ENCODE measurements at places on chromosomes 11 and 22.
A peak's percentile ranks its signal among the peaks of the same experiment; 100 is the strongest.

DNA sequence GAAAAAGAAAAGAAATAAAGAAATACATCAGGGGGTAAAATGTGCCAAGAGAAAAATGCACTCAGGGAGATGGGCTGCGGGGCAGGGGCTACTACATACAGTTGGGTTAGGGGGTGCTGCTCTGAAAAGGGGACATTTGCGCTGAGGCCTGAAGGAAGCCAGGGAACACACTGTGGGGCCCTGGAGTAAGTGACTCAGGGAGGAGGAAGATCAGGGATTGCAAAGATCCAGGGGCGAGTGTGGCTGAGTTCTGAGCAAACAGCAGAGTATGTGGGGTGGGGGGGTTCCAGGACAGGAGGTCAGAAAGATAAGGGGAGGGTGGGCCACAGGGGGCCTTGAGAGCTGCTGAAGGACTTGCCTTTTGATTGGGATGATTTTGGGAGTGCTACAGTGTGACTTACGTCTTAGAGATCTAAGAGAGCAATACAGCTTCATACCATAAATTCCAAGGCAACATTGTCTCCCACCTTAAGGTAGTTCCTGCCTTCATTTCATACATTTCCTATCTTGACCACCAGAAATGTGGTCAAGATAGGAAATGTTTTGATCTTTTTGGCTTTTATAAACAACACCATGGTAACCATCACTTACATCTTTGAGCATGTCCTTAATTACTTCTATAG is 5.8 kb downstream of the A4GALT start:
- DNase-seq, result peak; percentile 42

DNA sequence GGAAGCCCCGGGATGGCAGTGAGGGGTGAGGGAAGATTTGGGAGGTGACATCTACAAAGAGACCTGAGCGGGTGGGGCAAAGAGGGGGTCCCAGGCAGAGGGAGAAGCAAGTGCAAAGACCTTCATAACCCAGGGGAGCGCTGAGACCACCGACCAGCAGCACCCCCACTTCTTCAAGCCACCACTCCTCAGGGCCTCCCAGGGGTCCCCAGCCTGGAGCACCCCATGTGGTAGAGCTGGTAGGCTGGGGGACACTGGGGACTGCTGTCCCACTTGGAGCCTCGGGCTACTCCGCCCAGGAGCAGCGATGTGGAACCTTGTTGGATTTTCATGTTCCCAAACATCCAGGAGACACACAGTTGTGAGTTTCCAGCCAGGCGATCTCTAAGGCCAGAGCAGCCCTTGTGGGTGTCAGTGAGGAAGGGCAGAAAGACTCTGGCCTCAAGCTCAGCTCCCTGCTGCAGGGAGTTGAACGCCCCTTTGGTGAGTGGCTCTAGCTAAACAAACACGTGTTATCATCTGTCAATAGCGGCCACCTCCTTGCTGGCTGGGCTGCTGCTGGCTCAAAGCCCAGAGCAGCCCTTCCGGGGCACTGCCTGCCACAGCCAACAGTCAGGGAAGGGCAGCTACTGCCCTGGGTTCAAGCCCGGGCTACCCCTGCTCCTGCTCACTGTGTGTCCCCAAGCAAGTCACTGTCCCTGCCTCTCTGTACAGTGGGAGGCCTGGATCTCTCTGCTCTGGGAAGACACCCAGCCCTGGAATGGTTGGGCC is 25.7 kb upstream of the CHKA start:
- peak; percentile 28 for DNase-seq

DNA sequence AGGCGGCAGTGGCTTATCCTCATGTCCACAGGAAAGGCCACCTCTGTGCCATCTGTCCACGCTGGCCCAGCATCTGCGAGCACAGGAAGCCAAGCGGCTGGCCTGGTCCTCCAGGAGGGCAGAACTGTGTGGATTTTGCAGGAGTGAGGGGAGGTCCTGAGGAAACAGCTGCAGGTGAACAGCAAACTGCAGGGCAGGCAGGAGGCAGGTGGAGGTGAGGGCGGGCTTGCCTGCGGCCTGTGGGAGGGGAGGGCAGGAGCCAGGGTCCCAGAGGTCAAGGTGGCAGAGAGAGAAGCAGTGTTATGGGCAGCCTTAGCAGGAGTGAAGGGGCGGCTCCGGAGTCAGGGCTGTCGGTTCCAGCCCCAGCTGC is 369.7 kb downstream of the SHANK2 start:
- no peak for DNase-seq

DNA sequence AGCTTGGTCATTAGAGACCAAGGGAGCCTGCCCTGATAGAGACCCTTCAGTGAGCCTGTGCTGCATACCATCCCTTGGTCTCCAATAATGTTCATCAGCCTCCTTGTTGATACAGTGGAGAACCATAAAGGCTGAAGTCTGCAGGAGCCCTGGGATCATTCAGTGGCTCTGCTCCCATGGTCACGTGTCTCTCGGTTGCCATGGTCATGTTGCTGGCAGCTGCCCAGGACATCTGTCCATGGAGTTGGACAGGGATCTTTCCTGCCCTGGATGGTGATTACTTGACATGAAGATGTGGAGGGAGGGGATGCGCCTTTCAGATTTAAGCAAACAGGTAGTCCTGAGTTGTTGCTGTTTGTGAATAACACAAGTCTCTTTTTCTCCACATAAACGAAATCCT is 38.2 kb downstream of the CYB5R2 start:
- no peak for DNase-seq

- DNase-seq, result no peak
Measured at GRCh38 chr22:50119768-50120251, 30.0 kb downstream of the MOV10L1 start.

DNA sequence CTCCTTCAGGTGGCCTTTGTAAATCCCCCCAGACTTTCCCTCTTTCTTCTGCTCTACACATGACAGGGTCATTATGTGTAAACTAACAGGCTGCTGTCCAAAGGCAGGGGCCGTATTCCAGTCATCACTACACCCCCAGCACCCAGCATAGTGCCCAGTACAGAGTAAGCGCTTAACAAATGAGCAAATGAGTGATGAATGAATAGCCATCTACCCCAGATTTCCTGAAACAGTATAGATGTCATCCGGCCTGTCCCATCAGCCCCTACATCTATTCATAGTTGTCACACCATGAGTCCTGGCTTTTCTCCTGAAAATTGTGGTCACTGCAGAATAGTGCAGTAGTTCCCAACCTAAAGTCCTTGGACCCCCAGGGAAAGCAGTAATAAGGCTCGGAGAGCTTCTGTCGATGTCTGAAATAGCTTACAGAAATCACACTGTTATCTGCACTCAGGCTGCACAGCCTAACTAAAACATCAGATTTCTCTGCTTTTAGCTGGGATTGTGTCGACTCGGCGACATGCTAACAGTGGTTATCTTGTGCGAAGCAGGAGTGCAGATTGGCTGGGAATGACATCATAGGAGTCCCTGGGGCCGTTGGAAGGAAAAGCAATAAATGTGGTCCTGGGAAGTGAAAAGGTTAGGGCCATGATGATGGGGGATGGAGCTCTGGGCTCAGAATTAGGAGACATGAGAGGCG is 143.8 kb upstream of the NECTIN1 start:
- DNase-seq, result no peak

DNA sequence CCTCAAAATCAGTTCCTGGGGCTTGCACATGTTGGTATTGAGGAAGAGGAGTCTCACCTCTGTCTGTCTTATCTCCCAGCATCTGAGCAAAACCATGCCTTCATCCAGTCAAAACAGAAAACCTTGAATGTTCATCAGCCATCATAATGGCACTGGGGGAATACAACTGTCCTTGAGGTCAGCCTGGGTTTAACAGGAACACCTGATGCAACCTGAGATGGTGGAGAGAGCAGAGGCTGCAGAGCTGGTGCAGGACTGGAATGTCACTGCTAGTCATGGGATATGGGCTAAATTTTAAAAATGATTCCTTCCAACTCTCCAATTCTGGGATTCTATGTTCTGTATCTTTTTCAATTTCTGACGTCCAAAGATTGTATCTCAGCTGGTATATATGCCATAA is 931.0 kb downstream of the NTM start:
- DNase-seq, result no peak

DNA sequence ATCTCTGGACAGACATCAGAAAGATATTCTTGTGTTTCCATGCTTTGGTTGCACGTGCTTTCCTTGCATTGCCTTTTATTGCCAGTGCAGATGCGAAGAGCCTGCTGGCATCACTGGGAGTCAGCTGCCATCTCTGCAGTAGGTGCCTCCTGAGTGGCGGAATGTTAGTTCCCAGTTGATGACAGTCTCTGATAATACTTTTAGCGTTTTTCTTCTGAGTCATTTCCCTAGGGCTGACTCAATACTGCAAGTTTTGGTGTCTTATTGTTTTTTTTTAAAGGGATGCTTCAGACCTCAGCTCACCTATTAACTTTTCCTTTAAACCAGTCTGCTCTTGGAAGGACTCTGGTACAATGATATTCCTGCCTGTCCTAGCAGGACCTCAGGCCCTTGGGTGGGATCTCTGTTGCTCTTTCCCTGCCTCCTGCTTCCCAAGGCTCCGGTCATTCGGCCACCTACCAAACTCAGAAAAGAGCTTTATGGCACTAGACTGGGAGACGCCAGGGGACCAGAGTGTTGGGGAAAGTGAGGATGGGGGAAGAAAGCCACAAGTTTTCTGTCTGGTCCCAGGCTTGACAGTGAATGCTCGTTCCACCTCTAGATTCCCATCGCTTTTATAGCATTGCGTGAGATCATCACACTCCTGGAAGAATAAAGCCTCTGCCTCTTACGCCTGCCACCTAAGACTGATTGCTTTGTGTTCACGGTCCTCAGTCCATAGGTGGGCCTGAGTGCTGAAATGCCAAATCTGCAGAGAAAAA is 308.7 kb downstream of the DDX10 start:
- DNase-seq, result peak; percentile 64

GRCh38 chr11:120205596-120206161 is 5.2 kb upstream of the OAF start:
- peak; percentile 53 for DNase-seq

DNA sequence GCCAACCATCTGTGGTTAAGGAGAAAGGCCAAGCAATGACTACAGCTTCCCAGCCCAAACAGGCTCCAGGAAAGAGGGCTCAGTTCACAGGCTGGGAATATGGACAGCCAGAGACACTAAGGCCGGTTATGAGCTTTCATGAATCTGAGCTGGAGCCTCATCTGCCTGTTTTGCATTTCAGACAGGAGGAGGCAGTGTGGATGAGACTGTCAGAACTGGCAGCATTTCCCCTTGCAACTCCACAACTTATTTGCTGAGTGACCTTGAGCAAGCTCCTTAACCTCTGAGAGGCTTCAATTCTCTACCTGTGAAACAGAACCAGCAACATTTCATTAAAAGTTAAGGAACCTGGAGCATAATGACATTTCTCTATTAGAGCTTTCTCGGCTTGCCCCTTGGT is 264.0 kb downstream of the ETS1 start:
- DNase-seq, result peak; percentile 25

DNA sequence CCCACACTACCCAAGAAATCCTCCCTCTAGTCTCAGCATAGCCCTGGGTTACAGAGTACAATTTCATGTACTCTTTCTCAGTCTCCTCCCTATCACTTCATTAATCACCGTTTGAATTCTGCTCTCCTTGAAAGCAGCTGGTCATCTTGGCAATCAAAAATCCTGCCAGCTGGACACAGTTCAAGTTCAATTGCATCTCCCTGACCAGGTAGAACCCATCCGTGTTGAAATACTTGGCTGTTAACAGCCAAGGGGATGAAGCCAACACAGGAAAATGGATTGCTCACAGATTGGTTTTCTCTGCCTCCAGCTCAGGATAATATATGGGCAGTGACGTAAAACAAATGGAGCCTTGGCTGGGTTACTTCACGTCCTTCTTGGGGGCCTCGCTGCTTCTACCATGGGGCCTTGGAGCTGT is 55.1 kb upstream of the GRK3 start:
- no peak for DNase-seq

DNA sequence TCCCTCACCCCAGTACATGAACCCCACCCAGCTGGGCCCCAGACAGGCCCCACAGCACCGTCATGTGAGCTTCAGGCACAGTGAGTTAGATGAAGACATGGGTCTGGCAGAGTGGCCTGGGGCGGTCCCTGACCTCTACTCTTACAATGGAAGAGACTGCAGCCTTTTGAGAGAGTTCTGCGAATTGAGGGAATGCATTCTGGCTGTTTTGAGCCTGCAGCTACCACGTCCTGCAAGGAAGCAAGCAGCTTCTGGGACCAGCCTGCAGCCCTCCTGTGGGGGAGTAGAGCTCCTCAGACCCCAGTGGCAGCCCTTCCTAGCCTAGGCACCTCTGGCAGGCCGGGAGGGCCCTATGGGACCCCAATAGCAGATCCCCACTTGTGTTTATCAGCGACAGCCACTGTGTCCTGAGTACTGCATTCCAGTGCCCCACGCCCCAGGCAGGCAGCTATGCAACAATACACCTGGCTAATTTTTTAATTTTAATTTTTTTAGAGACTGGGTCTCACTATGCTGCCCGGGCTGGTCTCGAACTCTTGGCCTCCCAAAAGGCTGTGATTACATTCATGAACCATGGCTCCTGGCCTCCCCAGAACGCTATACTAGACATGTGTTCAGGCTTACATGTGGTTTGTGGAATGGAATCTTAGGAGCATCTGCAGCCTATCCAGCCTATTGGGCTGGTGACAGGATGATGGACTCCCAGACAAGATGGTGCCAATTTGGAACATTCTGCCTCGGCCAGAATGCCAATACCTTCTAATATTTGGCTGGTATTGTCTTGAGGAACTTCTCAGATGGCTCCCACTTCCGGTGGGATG is 717 bp upstream of the SLC7A4 start:
- DNase-seq, result no peak

GRCh38 chr11:9145283-9145682 is 53.9 kb upstream of the SCUBE2 start:
- DNase-seq, result no peak

GRCh38 chr11:68961245-68961644 is 19.5 kb downstream of the MRGPRD start:
- no peak for DNase-seq

DNA sequence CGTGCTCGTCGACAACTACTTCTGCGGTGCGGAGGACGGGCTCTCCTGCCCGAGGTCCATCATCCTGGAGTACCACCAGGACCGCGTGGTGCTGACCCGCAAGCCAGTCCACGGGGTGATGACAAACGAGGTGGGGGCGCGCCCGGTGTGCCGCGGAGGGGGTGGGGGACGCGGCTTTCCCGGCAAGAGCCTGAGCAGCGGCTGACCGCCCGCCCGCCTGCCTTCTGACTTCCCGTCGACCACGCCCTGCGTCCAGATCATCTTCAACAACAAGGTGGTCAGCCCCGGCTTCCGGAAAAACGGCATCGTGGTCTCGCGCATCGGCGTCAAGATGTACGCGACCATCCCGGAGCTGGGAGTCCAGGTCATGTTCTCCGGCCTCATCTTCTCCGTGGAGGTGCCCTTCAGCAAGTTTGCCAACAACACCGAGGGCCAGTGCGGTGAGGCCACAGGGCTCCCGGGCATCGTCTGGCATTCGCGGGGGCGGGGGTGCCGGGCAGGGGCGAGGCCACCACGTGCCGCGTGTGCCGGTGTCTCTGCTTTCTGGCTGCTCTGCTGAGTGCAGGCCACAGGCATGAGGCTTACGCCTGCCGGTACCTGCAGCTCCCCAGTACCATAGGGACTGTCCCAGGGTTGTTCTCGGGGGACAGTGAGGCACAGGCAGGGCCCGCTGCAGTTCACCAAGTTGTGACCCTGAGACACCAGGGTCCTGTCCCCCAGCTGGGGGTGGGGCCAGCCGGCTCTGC is 28.5 kb upstream of the MUC5B start:
- no peak for DNase-seq
